Glutamatergic neuron (in vitro differentiated cells): ENCODE measurements at places on chromosomes 4 and X. TPM values are rescaled to one million over a fixed set of nuclear protein-coding genes. Genes with fewer than 3 reads are reported as not detected.

DNA sequence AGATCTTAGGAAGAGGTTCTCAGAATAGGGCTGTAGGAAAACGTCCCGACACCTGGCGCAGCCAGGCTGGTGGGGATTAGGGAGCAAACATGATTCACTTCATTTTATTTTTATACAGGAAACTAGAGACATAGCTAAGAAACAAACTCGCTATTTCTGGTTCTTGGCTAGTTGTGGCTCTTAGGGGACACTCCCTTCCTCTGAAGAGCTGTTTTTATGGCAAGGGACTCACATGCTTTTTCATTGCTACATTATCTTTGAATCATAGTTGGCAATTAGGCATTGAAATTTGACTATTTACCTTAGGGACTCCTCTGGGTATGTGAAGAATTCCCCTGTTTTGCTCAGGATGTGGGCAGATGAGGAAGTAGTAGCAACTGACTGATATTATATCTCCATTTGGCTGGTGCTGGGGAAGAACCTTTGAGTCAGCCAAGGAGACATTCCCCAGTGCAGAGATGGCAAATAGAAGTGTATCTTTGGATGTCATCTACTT, 174.5 kb downstream of the SMIM20 start:
- no peak overlapping the region for H3K4me3 ChIP-seq
- H3K27ac ChIP-seq = no peak overlapping the region
- no peak for DNase-seq
- peaks cover 8% of the 10 kb centered on the region for H3K36me3 ChIP-seq
- peaks cover 3% of the 10 kb centered on the region for H3K27me3 ChIP-seq

TBC1D9 gene
- 47.8 TPM for total RNA-seq

AR gene
- 0.56 TPM for total RNA-seq

DNA sequence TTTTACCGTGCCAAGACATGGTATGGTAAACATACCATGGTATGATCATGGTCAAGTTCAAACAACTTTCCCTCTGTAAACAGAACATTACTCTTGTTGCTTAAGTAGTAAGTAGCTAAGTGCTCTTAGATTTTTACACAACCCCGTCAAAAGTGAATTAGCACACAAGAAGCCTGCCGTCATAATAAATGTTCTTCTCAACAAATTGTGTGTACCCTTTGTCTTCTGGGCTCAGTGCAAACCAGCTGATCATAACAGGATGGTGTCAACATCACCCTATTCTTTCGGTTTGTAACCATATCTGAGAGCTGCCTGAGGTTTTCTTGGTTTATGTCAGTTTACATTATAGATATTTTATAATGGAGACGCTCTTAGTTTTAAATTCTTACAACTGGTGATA, 28.8 kb downstream of the MSL3 start:
- DNase-seq = no peak
- no peaks in the 10 kb centered on the region for H3K36me3 ChIP-seq
- no peaks in the 10 kb centered on the region for H3K4me1 ChIP-seq
- peaks cover 1% of the 10 kb centered on the region for H3K27me3 ChIP-seq
- H3K27ac ChIP-seq = no peak overlapping the region
- H3K4me3 ChIP-seq = no peak overlapping the region

- H3K36me3 ChIP-seq = peaks cover 8% of the 10 kb centered on the region
- no peak overlapping the region for H3K27ac ChIP-seq
- H3K4me3 ChIP-seq = no peak overlapping the region
- H3K27me3 ChIP-seq = peaks cover 3% of the 10 kb centered on the region
- DNase-seq = no peak
- H3K4me1 ChIP-seq = no peaks in the 10 kb centered on the region
Observed at GRCh38 chr4:170134821-170135220, 45.1 kb upstream of the AADAT start.

- H3K4me1 ChIP-seq = peaks cover 15% of the 10 kb centered on the region
- peaks cover 6% of the 10 kb centered on the region for H3K27me3 ChIP-seq
- no peak overlapping the region for H3K27ac ChIP-seq
- no peak overlapping the region for H3K4me3 ChIP-seq
- no peak for DNase-seq
Observed at GRCh38 chrX:18291006-18291545, 63.4 kb downstream of the SCML2 start.
